ENCODE measurements at places on chromosomes 13 and 19.
A peak's percentile ranks its signal among the peaks of the same experiment; 100 is the strongest.

DNA sequence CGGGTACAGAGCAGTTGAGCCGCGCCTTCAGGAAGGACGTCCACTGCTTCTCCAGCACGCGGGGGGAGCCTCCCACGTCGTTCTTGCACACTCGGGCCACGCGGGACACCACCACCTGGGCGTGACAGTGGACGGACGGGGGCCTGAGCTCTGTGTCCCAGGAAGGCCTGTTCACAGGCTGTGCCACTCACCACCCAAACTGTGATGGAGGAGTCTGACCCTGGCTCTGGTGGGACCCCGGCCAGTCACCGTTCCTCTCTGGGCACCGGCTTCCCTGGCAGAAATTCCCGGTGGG lies 7.0 kb downstream of the SEMA6B start:
- DNase-seq: no peak

DNA sequence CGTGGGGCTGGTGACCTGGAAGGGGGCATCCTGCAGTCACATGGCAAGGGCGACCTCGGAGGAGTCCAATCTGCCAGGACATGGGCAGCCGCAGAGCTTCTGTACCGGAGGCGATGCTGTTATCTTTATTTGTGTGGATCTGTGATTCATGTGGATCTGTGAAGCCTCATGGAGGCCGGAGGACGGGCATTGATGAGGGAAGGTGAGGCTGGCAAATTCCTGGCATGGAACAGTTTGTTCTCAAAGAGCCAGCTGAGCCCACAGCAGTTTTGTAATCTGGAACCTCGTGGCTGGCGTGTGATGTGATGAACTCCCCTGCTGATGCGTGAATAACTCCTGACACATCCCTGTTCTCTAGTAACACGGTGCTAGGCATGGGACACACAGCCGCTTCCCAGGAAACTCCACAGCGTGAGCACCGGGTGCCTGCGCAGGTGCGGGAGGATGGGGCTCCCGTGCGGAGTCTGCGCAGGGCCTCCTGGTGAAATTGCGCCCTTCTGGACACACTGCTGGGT lies 40.4 kb downstream of the ATP11A start:
- DNase-seq: no peak

- DNase-seq: no peak
Observed at GRCh38 chr13:105395041-105395440, 1140.4 kb downstream of the EFNB2 start.

DNA sequence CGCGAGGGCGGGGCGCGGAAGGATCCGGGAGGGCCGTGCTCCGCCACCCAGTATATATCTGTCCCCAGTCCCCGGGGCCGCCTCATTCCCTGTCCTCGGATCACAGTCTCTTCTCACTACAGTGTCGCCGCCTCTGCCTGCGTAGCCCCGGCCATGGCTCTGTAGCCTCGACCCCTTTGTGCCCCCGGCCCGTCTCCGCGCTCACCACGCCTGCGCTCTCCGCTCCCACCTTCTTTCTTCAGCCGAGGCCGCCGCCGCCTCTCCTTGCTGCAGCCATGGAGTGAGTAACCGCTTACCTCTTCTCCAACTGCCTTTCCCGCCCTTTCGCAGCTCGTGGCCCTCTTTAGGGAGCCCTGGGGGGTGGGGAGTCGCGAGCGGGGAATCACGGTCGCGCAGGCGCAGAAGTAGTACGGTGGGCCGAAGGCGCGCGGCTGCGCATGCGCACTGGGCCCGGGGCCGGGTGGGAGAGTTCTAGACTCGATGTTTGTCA lies at the start of the genes ATF5 and NUP62:
ATF5 (plus strand) TSS at position 85 of the 490 bp plus-strand sequence. CDS start 1,646 bp downstream, outside the sequence.
NUP62 (minus strand) TSS at position 384 of the 490 bp plus-strand sequence. CDS start 19,697 bp downstream, outside the sequence.
- peak; percentile 82 for DNase-seq

DNA sequence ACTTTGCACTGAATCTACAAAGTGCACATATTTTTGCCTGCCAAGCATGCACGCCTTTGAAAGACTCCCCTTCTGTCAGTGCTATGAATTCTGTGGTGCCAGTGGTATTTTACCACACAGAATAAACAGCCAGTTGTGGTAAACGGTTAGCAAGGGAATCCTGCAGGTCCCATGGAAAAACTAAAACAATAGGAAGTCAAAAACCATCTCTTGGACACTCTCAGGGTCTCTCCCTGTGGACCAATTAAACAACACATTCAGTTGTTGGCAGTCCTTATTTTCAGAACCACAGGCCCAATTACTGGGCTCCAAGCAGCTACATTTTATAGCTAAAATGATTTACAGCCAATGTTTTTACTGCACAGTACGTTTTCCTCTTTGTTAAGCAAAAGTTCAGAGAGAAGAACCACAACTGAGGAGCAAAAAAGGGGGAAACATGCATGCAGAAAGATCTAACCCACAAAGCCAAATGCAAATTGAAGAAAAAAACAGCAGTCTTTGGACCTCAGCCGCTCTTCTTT lies 116.9 kb downstream of the KCTD12 start:
- no peak for DNase-seq

Measured in mammary epithelial cell (primary cell).